ENCODE measurements at places on chromosomes 7 and 10. TPM values are rescaled to one million over a fixed set of nuclear protein-coding genes. Genes with fewer than 3 reads are reported as not detected.

SVOPL gene
- total RNA-seq = not detected

CHST3 gene
- 49.3 TPM for total RNA-seq

OPTN gene
- total RNA-seq = 75.2 TPM

ANKRD1 gene
- 2,203 TPM for total RNA-seq

ELFN1 gene
- total RNA-seq = not detected

RADIL gene
- 1.8 TPM for total RNA-seq

TAF6 gene
- 58.8 TPM for total RNA-seq

MYH16 gene
- not detected for total RNA-seq

NPTX2 gene
- total RNA-seq = 121 TPM

All from myocyte (in vitro differentiated cells).